Body of pancreas (tissue), 4 donors: ENCODE measurements at places on chromosomes 3 and 15.
A peak's percentile ranks its signal among the peaks of the same experiment; 100 is the strongest.

GRCh38 chr3:52891164-52891563 lies 6.2 kb downstream of the STIMATE start:
- H3K4me3 ChIP-seq = no peak overlapping the region
- H3K27me3 ChIP-seq = no peaks in the 10 kb centered on the region
- H3K4me1 ChIP-seq = peaks cover 77% of the 10 kb centered on the region
- H3K36me3 ChIP-seq = no peaks in the 10 kb centered on the region

- no peak overlapping the region for H3K4me3 ChIP-seq
- no peak for DNase-seq
- no peak overlapping the region for H3K27ac ChIP-seq
- no peaks in the 10 kb centered on the region for H3K36me3 ChIP-seq
Observed at GRCh38 chr15:81270781-81271491, 53.0 kb downstream of the STARD5 start.

GRCh38 chr15:47395076-47395475 lies 322.2 kb upstream of the SEMA6D start:
- H3K4me3 ChIP-seq = no peak overlapping the region
- H3K27me3 ChIP-seq = no peaks in the 10 kb centered on the region
- no peak for DNase-seq
- H3K27ac ChIP-seq = no peak overlapping the region
- no peaks in the 10 kb centered on the region for H3K4me1 ChIP-seq

DNA sequence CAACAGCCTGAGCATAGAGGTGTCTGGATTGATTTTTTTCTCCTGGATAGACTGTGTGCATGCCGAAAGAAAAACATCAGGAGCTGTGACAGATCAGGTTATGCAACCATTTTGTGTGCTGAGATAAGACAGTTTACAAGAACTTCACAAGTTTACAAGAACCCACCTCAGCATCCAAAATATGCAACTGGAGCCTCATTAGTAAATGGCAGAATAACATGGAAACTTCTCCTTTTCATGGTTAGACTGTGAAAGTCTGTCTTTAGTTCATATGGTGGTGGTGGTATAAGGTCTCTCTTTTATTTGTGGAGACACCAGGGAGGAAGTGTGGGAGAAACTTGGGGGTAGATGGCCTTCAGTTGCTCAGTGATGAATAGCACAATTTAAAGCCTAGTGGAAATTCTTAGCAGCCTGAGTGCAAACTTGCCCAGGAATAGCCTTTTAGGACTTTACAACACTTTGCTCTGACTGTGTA lies 3.7 kb upstream of the ZNF609 start:
- peak overlapping the region; percentile 20 for H3K27ac ChIP-seq
- H3K4me3 ChIP-seq = no peak overlapping the region
- no peak for DNase-seq
- no peaks in the 10 kb centered on the region for H3K27me3 ChIP-seq
- H3K4me1 ChIP-seq = peaks cover 45% of the 10 kb centered on the region

GRCh38 chr3:133447750-133448477 lies 48.1 kb downstream of the BFSP2 start:
- no peaks in the 10 kb centered on the region for H3K27me3 ChIP-seq
- H3K4me1 ChIP-seq = peaks cover 25% of the 10 kb centered on the region
- peak; percentile 50 for DNase-seq
- no peak overlapping the region for H3K4me3 ChIP-seq

- peaks cover 2% of the 10 kb centered on the region for H3K36me3 ChIP-seq
- no peak for DNase-seq
- H3K4me1 ChIP-seq = peaks cover 4% of the 10 kb centered on the region
Observed at GRCh38 chr3:15223685-15224572, 17.9 kb downstream of the CAPN7 start.

DNA sequence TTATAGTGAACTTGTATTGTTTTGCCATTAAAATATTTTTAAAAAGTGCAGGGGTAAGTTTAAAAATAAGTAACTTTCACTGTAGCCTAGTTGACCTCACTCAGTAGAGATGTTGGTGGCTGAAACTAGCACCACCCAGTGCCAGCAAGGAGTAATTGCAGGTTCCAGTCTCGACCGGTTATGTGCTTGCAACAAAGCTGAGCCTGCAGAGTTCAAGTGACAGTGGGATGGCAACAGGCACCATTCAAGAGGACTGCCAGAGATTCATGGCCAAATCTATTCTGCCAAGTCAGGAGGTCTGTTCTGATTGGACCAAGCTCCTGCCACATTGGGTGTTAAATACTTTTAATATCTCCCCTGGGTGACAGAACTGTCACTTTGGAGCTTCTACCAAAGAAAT lies 2.7 kb downstream of the ADAMTS7 start:
- H3K4me3 ChIP-seq = no peak overlapping the region
- no peak overlapping the region for H3K27ac ChIP-seq
- peak; percentile 6 for DNase-seq
- H3K4me1 ChIP-seq = peaks cover 19% of the 10 kb centered on the region

DNA sequence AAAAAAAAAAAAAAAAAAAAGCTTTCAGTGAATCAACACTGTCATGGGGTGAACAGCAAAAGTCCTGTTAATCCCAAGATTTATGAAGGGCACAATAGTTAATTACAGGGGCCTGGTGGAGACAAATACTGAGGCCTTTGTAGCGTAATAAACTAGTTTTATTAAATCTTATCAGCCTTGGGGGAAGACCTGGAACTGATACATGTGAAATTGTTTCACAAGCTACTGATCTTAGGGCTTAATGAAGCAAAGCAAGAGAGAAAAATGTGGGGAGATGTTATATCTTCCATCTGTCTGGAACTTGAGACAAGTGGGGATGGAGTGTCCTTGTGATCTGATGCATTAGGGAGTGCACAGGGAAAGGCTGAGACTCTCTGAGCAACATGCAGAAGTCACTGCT lies 47.9 kb upstream of the OSBPL11 start:
- H3K27ac ChIP-seq = no peak overlapping the region
- no peak for DNase-seq
- no peaks in the 10 kb centered on the region for H3K36me3 ChIP-seq

GRCh38 chr3:138748190-138748589 lies 86.5 kb downstream of the PIK3CB start:
- H3K4me1 ChIP-seq = no peaks in the 10 kb centered on the region
- no peak overlapping the region for H3K4me3 ChIP-seq
- H3K36me3 ChIP-seq = no peaks in the 10 kb centered on the region
- no peaks in the 10 kb centered on the region for H3K27me3 ChIP-seq
- H3K27ac ChIP-seq = no peak overlapping the region
- no peak for DNase-seq

DNA sequence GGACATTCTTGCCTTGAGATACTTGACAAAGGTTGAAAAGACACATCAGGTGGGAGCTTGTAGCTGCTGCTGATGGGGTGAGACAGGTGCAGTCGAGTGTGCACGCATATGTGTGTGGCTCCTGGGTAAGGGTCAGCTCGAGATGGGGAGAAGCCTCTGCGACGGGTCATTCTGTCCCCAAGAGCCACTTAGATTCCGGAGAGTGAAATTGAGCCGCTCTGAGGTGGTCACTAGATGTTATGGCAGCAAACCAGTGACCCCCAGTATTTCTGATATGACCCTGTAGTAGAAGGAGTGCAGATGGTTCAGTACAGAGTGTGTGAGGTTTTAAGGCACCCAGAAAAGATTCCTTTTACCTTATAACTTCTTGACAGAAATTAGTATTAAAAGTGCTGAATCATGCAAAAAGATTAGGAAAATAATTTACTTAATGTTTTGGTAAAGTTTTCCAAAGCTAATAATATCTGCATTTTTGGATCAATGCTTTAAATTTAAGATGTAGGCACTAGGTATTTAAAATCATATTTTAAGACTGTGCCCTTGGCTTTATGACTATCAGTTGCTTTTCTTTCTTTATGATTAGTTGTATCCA lies 241.9 kb upstream of the TOPAZ1 start:
- no peak for DNase-seq
- H3K27me3 ChIP-seq = peaks cover 32% of the 10 kb centered on the region
- no peak overlapping the region for H3K27ac ChIP-seq
- no peak overlapping the region for H3K4me3 ChIP-seq
- peaks cover 46% of the 10 kb centered on the region for H3K4me1 ChIP-seq
